Substantia nigra (tissue), 51 donors: ENCODE measurements at places on chromosomes 4 and X.

DNA sequence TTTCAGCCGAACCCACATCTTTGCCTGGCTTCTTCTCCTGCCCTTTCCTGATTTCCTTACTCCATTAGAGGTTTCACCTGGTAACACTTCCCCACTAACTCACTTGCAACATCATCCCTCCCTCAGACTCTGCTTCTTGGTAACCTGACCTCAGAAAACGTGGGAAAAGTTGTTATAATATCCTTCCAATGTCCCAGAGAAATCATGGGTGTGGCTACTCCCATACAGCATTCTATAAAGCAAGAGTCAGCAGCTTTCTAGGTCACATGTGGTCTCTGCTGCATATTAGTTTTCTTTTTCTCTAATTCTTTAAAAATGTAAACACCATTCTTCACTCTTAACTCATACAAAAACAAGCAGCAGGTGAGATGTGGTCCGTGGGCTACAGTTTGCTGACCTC is 283.1 kb upstream of the MAOA start:
- DNase-seq, result no peak

DNA sequence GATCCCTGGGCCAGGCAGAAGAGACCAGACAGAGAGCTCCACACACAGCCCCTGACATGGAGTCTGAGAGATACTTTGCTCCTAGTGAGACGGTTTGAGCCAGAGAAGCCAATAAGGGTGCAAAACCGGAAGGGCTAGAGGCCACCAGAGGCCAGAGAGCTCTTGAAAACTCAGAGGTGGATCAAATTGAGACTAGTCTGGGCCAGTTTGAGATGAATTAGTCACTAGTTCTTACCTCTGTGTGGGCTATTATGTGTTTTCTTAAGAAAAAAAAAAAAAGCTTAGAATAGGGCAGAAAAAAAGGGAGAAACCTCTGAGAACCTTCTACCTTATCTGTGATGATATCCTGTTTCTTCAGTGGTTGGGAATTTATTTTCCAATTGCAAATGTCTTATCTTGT is 110.4 kb upstream of the EDNRA start:
- no peak for DNase-seq

- peak; percentile 12 for DNase-seq
Observed at GRCh38 chr4:152100379-152101201, 339.8 kb upstream of the GATB start.

DNA sequence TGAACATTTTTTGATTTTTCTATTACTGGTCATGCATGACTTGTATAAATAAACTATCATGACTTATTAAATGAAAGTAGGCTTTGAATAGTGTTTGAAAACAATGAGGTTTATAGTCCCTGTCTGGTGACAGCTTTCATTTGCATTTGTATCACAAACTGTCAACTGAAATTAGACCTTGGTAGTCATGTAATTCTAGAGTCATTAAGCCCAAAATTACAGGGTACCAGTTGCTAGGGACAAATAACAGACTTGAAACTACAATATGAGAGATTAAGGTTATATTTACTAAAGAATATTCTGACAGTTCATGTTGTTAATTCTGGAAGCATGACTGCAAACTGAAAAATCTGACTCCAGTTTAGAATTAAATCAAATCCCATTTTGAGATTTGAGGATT is 9.2 kb upstream of the VAMP7 start:
- DNase-seq, result no peak

DNA sequence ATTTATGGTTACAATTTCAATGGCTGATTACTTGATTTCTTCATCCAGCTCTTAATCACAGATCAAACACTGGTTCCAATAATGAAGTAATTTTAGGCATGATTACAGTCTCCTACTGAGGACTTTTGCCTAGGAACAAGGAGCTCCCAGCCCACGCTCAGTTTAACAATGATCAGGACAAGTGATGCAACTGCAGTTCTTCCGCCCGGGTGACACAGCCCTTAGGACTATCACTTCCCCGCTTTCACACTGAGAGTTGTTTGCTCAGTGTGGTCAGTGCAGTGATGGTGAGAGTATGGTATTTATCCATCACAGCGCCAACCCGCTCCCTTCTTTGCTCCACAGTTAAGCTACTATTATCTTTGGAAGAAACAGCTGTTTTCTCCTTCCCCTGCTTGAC is 203.2 kb upstream of the MBNL3 start:
- DNase-seq, result no peak
